Renal cortical epithelial cell (primary cell): ENCODE measurements at places on chromosomes 6 and 20.

- DNase-seq = no peak
Measured at GRCh38 chr20:57943291-57943690, 233.5 kb upstream of the PMEPA1 start.

DNA sequence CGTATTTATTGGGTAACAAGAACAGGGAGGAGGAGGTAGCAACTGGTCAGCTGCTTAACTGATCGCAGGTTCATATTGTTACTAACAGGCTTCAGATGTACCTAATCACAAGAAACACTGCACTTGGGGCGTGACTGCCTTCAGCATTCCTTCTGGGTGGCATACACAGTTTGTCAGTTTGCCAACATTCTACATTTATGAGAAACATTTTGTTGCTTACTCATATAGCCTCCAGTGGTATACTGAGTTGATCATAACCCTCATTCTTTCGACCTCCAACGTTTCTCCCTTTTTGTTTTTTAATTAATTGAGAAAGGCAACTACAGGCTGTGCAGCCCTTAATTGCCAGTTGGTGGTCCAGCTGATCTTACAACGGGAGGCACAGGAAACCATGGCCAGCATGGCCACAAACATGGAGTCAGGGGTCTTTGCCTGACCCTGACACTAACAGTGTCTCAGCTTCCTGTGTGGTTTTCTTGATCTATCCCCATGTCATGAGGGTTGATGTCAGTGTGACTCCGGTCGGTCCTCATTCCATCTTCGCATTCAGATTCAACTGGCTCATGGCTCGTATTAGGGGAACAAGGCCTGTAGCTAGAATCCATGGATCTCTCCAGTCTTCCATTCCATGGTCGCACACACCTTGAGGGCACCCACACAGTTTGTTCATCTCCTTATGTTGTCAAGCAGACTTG, 9.4 kb downstream of the EPB41L2 start:
- peak; percentile 54 for DNase-seq

DNA sequence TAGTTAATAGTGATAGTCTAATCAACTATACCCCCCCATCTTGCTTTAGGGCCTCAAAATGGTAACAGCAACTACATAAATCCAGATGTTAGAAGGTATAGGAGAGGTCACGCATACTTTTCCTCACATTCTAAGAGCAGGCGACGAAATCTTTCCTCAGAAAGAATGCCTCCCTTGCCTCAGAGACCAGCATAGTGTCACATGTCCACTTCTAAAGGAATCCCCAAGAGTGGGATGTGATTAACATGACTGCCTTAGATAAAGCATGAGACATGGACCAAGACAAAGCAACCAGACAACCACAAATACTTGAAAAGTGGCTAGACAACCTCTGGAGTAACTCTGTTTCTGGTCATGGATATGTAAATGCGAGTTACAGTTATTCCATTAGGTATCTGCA, 710.7 kb downstream of the EYS start:
- peak; percentile 11 for DNase-seq

DNA sequence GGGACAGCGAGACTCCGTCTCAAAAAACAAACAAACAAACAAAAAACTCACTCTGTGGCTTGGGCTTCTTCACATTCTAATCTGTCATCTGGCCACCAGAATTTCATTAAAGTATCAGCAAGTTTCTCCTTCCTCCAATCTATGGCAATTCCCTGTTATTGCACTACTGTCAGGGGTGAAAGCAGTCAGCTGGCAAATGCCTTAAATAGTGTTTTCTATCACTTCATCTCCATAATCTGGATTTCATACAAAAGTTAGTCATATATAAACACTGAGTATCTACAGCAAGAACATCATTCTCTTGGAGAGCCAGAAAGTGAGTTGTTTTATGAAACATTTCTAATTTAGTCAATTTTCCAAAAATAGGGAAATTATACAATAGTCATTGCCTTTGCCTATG, 56.1 kb downstream of the PHACTR3 start:
- DNase-seq = no peak

DNA sequence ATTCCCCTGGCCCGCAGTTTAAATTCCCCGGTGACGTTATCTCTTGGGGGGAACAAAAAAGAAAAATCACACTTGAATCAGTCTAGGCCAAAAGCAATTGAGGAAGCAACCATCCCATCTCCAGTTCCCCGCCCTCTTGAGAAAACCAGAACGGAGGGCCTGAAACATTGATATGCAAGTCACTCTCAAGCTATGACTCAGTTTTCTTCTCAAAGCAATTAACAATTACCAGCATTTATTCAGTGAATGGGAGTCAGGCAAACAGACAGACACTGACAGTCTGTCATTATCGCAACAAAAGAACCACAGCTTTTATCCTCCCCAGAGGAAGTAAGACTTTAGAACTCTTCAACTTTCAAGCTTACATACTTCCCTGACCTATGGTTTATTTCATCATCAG, 100.9 kb downstream of the OPRM1 start:
- DNase-seq = peak; percentile 71

DNA sequence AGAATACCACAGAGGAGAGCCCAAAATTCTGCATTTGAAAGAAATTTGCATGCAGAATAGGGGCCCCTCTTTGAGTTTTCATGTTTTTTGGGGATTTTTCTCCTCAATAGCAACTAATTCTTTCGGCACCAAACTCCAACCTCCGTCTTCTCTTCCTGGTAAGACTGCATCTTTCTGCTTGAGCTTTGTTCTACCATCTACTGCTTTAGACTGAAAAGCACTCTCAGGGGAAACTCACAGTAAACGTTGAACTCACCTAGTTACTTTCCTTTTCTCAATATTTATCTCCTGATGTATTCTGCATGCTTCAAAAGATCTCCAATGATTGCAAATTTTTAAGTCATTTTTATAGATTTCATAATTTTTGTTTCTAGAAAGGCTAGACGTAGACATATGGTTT, 36.9 kb upstream of the HLA-DQB1 start:
- no peak for DNase-seq

DNA sequence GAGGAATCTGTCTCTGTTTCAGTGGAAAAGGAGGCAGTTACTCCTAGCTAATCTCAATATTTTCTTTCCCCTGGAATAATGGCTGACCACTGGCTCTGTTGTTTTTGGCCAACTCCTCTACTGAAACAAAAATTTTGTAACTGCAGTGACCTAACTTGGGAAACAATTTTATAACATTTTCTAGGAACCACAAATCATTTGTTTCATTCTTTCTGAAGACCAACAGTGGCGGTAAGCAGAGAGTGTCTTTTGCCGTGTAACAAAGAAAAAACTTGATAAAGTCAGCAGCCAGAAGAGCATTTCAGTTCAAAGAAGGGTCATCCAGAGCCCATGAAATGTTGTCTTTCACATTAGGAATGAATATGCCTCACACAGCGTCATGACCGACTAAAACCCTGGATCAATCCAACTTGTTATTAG, 11.8 kb upstream of the BFSP1 start:
- peak; percentile 57 for DNase-seq
